ENCODE measurements at places on chromosomes 3 and 15.

DNA sequence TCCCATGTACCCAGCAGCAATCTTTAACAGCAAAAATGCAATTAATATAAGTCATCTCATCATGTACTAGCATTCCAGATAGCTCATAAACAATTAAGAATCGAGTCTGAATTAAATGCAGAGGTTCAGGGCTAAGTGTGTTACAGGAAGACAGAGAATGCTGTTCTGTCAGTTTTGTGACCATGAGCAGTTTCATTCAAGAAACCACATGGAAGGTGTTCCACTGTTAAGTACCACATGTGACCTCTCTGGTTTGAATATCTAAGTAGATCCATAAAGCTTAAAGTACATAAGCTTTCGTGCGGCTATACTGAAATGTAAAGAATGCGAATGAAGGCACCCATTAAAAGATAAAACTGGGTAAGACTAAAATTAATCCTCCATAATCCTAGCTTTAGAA is 272.3 kb downstream of the IL5RA start:
- DNase-seq: no peak

GRCh38 chr3:53501178-53501577 is 6.8 kb downstream of the CACNA1D start:
- no peak for DNase-seq

DNA sequence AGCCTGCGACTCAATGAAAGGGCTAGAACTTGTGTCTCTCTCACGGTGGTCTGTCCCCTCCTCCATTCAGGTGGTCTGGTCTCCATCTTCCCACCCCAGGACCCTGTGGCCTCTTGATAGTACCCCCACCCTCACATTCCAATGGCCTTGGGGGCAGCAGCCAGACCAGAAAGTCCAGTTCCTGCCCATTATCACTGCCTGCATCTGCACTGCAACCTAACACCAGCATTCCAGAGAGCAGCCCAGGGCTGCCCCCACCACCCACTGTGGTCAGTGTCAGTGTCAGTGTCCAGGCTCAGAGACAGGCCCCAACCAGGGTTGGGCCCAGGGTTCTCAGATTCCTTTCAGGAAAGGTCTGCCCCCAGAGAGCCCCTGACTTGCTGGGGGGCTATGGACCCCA is 12.6 kb downstream of the IGDCC3 start:
- DNase-seq: peak; percentile 32

GRCh38 chr15:40714144-40714543 is 19.2 kb downstream of the RAD51 start:
- no peak for DNase-seq

- DNase-seq: peak; percentile 81
These were observed 49.4 kb upstream of the MAGEF1 start for GRCh38 chr3:184761075-184761841.

- DNase-seq: no peak
These were observed 25.3 kb upstream of the SELENOT start for GRCh38 chr3:150577855-150578254.

DNA sequence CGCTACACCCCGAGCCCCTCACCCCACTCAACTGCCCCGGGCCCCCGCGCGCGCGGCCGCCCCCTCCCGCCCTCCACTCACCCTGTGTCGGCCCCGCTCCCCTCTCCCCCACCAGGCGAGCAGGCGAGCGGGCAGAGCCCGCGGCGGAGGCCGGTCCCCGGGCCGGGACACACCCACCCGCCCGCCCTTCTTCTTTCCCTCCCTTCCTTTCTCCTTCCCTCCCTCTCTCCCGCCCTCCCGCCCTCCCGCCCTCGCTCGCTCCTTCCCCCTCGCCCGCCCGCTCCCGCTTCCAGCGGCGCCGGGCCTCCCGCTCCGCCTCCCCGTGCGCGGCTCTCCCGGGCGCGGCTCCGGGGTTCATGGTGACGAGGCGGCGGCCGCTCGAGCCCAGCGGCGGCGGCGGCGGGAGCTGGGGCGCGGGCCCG is at the start of gene CTDSPL:
Gene CTDSPL, plus strand, starts transcription at position 261 of the 422 bp plus-strand sequence. CDS start 320 bp downstream, outside the sequence.
- DNase-seq: peak; percentile 88

GRCh38 chr3:182083112-182083511 is 371.4 kb downstream of the SOX2 start:
- no peak for DNase-seq

DNA sequence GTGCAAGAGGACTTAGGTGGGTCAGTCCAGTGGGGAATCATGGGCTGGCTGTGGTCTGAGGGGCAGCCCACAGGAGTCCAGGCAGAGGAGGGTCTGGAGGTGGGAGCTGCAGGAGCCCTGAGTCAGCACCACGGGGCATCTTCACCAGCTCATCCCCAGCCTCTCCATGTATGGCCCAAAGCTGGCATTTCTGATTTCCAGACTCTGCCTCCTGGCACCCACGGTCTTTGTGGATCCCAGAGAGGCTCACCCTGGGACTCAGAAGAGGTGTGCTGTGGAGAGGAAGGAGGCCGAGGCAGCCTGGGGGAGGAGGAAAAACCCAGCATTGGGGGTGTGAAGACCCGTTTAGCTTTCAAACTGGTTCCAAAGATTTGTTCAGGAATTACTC is 64.5 kb upstream of the KLF13 start:
- no peak for DNase-seq

DNA sequence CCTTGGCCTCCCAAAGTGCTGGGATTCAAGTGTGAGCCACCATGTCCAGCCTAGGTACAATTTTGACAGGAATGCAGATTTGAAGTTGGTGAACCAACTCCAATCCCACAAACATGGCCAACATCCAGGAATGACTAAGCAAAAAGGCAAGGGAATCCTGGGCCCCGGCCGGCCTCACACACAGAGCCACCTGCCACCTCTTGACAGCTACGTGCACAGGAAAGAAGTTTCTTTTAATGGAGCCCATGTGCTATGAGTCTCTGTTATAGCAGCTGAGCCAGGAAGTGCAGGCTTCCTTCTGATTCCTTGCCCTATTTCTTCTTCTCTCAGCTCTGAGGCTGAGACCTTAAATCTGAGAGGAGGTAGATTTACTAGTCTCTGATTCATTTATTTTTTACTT is 8.8 kb downstream of the TMEM40 start:
- peak; percentile 72 for DNase-seq

- peak; percentile 86 for DNase-seq
These were observed 34.3 kb downstream of the SEC22C start for GRCh38 chr3:42547401-42547945.

DNA sequence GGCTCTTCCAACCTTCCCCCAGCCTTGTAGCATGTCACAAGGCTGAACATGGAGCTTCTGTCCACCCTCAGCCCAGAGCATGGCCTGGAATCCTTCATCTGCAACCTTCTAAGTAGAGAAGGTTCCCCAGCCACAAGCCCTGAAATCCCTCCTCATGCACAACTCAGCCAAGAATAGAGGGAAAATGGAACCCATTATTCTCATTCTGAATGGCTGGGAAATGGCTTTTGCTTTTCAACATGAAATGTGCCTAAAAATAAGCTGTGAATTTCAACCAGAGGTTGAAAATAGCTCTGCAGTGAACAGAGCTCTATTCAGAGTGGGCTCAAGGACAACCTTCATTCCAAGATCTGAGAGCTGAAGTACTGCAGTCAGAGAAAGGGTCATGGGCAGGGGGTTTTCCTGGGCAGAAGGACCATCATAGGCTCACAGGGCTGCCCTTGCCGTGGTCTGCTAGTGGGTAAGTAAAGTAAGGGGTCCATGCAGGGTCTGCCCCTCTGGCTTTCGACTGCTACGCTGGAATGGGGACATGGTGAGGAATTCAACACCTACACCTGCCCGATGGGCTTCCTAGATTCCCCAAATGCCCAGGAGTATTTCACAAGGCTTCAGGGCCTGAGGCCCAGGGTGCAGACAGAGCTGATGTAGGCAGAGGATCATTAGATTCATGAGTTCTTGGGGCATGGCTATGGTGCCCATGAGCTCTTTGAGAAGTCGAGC is 35.9 kb downstream of the POC1A start:
- no peak for DNase-seq

DNA sequence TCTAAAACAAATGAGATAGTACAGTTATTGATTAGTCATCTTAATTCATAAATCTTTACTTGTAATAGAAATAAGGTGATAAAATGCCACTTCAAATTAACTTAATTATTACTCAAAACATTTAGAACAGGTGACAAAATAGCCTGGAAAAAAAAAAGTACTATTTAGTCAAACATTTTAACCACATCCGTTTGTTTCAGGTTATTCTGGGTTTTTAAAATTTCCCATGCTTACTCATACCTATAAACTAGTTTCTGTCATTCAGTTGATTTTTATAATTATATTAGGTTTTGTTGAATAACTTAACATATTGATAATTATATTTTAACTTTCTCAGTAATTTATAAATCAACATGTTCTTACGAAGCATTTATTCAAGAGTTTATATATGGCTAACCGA is 483.0 kb downstream of the ROBO1 start:
- DNase-seq: no peak

DNA sequence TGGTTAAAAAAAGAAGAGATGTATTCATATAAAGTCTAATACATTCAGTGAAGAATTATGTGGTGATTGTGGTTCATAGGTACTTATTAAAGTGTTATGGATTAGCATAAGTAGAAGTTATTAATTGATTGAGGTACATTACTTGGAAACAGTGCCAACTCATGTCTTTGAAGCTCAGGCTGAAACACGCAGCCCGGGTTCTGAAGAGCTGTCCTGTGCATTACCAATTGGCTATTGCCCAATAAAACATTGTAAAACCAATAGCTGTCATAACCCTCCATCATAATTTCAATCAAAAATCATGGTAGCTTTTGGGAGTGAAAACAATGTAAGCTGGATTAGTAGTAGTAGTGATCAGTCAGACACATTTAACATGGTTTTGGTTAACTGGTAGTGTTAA is 560.1 kb downstream of the MCTP2 start:
- DNase-seq: no peak

- no peak for DNase-seq
These were observed 42.4 kb downstream of the CNTN6 start for GRCh38 chr3:1135194-1135593.

- no peak for DNase-seq
These were observed 188.0 kb upstream of the MRPL3 start for GRCh38 chr3:131690800-131691199.

GRCh38 chr3:128060473-128061381 is 8.5 kb downstream of the SEC61A1 start:
- DNase-seq: no peak

DNA sequence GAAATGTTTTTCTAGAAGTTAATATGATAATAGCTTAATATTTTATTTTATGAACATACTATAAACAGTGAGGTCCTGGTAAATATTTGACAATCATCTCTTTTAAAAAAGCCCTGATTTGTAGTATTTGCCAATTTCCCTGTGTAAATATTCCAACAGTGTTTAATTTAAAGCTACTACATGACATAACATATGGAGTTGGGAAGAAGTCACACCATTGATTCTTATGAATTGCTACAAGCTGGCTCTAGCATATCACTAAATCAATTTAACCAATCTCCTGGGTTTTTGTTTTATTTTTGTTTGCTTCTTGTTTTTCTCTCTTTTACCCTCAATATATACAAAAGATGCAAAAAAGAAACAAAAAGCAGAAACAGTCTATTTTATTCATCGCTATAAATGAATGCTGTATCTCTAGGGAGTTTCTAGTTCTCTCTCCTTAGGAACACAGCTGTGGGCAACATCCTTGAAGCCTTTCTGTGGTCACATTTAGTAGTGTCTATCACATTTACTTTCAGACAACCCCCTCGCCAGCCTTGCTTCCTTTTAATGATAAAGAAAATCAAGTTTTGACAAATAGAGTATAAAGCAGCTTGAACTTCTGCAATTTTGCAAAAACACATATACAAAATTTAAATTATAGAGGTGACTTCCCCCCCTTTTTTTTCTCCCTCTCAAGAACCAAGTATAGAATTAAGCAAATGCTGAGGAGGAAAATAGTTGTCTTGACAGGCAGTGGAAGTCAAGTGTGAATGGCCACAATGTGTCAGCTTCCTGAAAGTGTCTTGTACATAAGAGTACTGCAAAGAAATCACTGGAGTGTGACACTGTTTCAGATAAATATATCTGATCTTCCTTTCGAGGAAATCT is 21.4 kb downstream of the CCR1 start:
- no peak for DNase-seq

DNA sequence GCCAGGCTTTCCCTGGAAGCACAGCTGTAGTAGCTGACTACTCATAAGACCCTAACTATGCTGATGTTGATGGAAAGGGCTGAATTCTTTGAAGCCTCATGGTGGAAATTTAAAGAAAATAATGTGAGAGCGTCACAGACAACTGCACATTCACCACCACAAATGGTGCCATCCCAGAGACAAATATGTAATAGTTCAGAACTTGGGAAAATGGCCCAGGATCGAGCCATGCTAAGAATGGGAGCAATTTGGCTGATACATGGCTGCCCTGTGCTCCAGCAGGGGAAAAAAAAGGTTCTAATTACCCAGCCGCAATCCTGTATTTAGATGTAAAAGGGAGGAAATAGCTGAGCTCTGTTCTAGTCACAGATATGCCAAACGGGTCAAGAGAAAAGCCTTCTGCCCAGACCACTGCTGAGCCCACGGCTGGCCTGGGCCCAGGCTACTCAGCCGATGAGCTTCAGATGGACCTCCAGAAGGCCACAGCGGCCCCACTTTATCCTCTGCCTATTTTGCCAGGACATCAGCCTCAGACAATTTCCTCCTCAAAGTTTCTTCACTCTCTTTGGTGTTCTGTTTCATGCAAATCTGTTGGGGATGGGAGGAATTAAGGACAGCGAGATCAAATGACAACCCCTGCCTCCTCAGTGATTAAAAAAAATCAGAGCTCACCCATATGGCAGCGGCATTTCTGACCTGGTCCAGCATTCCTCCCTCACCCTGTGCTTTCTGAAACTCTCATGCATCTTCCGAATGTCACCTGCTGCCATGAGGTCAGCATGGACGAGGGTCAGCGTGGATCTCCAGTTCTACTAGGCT is 54.5 kb upstream of the MEX3B start:
- DNase-seq: no peak

GRCh38 chr3:34929036-34929435 is 710.3 kb upstream of the ARPP21 start:
- DNase-seq: no peak

GRCh38 chr3:111919370-111920065 is 59.3 kb upstream of the ABHD10 start:
- DNase-seq: no peak

- no peak for DNase-seq
These were observed 101.0 kb upstream of the LPP start for GRCh38 chr3:188053036-188053340.

- no peak for DNase-seq
These were observed 32.8 kb upstream of the TF start for GRCh38 chr3:133713347-133713746.

GRCh38 chr3:29901097-29901496 is 620.2 kb downstream of the RBMS3 start:
- no peak for DNase-seq

- DNase-seq: peak; percentile 74
These were observed 1.7 kb downstream of the RAB11A start for GRCh38 chr15:65870889-65871533.

DNA sequence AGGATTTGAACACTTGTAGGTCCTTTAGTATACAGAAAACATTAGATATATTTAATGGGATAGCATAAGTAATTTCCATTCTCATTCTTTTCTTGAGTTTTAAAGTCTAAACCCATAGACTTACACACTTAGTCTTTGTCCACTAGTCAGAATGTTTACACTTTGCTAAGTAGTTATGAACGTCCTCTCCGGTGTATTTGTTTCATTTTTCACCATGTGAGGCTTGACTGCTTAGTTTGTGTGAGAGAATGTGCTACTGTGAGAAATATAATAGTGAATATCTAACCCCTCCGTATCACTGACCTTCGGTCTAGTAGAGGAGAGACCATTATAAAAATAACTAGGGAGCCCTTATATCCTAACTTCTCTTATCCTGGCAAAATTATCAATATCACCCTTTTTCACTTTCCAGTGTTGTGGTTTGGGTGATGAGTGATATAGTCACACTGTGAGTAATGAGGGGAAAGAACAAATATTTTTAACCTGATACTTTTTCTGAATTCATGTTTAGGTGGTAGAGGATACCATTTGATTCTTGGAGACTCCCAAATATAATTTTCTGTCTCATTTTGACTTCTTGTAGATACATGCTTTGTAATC is 122.4 kb downstream of the UBE2E2 start:
- DNase-seq: no peak
